ENCODE measurements at places on chromosomes 1 and 21. TPM values are rescaled to one million over a fixed set of nuclear protein-coding genes. Genes with fewer than 3 reads are reported as not detected.

ERI3 gene
- total RNA-seq: 63.2 TPM

FCAMR gene
- total RNA-seq: not detected

SEMA6C gene
- total RNA-seq: 4.0 TPM

CPT2 gene
- 27.7 TPM for total RNA-seq

IFNLR1 gene
- total RNA-seq: 4.7 TPM

DNASE2B gene
- not detected for total RNA-seq

GUCA2B gene
- total RNA-seq: not detected

AADACL4 gene
- not detected for total RNA-seq

COL24A1 gene
- 0.27 TPM for total RNA-seq

HSPG2 gene
- total RNA-seq: 75.7 TPM

TMEM200B gene
- 2.8 TPM for total RNA-seq

AVPR1B gene
- not detected for total RNA-seq

DNA sequence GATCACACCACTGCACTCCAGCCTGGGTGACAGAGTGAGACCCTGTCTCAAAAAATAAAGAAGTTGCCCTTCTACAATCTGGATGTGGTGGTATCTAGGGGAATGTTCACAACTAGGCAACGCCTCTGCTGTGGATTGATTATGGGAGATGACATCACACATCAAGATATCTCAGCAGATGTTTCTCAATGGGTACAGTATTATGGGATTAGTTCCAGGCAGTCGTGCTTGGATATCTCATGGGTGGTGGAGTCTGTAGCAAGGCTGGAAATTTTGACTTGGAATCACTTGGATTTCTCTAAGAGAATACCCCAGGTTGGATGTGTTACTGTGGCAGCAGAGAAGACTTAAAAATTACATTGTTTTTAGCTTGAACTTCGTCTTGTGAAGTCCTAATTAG is 7.7 kb downstream of the IFNAR2 start:
- DNase-seq: no peak

DNA sequence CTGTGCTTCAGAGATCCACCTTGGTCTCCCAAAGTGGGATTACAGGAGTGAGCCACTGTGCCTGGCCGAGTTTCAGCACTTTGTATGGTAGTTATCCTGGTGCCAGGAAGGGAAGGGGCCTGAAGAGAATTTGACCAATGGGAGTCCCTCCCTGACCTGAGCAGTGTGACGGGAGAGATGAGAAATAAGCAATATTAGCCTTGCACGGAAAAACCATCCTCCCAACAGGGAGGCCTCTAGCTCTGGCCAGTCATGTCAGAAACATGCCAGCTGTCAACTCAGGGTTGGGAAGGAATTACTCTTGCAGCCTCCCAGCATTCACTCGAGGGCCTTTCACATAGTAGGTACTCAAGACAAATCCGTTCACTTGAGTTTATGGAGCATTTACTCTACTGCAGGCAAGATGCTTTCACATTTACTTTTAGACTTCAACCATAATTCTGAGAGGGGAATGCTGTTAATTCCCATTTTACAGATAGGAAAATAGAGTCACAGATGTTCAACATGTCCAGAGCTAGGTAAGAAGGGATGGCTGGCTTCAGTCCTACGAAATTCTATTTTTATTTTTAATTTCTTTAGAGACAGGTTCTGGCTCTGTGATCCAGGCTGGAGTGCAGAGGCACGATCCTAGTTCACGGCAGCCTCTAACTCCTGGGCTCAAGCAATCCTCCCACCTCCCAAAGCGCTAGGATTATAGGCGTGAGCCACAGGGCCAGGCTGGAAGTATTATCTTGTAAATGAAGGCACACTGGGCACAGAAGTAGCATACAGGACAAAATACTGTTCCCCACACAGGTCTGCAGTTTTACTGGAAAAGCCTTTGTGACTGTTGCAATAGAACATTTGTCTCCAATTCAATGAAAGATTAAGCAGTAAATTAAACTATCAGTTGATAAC is 3.2 kb upstream of the ATP13A2 start:
- no peak for DNase-seq

DNA sequence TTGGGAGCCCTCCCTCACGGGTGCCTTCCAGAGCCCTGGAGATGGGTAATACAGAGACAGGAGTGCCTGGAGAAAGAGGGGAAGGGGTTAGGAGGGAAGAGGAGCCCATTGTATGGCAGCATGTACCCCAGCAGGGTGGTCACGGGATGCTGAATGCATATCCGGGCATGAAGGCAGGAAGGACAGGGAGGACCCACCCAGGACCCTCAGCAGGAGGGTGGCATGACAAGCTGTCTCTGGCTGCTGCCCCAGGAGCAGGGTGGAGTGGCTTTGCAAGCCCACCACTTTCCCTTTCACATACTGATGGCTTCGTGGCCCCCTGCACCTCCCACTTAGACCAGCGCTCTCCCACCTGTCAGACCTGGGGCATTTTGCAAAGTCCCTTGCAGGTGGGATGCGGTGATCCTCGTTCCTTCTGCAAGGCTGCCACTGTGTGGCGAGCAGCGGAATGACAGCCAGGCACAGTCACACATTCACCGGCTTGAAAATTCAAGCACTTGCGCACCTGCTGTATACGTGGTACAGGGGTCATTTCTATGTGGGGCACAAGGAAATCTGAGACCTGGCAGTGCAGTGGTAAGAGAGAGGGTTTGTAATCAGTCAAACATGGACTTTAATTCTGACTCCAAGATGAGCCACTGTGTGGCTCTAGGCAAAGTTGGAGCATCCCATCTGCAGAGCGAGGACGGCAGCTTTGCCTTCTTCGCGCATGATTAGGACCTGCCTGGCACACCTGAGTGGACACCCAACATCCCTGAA is 53.2 kb upstream of the TMEM51 start:
- peak; percentile 58 for DNase-seq

DNA sequence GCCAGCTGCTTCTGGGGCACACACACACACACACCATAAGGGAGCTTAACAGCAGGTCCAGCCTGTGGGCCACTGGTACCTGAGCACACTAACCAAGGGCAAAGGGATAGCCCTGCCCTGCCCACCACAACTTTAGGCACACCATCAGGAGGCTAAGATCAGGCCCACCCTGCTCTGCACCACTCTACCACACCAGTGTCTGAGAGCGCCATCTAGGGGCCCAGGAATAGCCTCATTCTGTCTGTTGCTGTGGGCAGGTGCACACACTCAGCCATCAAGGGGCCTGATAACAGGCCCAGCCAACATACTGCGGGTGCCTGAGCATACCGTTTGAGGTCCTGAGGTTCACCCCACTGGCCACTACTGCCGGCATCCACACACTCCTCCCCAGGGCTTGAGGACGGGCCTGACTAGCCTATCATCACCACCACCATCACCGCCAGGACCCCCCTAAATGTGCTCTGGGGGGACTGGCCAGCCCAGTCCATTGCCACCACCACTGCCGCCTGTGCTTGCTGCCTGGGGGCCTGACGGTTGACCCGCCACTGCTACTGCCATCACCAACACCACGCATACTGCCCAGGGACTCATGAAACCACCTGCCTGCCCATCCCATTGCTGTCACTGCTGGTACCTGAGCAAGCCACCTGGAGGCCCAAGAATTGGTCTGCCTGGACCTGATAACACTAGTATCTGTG is 31.3 kb downstream of the NSL1 start:
- no peak for DNase-seq

- no peak for DNase-seq
Observed at GRCh38 chr1:145750426-145750825, 31.1 kb downstream of the CD160 start.

GRCh38 chr1:177256153-177257075 is 85.7 kb downstream of the BRINP2 start:
- peak; percentile 36 for DNase-seq

GRCh38 chr21:44850208-44850800 is 23.2 kb downstream of the PTTG1IP start:
- no peak for DNase-seq

DNA sequence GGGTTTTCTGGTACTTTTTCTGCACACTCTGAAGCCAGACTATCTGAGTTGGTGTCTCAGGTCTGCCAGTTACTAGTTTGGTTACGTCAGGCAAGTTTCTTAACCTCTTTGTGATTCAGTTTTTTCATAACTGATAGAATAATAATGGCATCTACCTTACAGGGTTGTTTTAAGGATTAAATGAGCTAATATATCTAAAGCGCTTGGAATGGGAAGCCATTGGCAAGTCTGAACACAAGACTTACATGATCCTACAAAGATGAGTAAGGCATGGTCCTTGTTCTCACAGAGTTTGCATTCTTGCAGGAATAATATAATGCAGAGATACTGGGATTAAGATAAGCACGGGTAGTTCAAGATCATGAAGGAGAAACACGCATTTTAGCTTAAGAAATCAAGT is 9.2 kb upstream of the DENND2D start:
- DNase-seq: no peak

DNA sequence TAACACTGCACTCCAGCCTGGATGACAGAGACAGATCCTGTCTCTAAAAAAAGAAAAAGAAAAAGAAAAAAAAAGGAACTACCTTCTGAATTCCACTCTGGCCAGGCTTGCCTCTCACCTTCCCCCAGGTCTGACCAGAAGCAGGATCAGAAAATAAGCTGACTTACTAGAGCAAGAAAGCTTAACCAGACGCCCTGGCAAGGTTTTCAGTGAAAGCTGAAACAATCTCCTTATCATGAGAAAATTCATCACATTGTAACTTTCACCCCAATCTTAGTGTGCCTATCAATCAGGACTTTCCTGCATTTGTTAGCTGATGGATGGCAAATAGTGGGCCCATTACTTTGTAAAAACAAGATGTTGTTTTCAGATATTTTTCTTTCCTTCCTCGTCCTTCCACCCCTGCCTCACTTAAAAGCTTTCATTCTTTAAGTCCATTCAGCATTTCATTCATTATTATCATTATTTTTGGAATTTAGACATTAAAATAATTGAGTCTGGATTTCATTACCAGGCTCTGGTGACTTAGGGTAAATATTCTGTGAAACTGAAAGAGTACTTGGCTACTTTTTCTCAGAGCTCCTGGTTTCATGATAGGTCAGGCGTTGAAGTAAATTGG is 96.5 kb upstream of the CD34 start:
- DNase-seq: no peak

DNA sequence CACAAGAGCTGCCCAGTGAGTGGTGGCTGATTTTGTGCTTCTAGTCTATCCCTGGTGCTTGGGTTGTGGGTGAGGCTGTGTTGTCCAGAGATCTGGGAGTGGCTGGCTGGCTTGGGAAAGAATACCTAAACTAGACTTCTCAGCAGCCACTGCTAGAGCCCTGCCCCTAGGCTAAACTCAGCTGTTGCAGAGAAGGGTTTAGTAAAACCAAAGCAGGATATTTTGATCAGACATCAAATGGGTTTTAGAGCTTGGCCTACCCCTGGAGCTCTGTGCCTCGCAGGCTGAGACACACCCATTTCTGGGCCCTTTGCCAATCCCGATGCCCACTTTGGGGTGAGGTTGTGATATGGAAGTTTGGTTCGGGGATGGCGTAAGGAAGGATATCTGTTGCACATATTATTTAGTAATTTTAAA is 88.5 kb downstream of the UCK2 start:
- DNase-seq: no peak

GRCh38 chr1:198771563-198772153 is 132.8 kb downstream of the PTPRC start:
- DNase-seq: no peak

DNA sequence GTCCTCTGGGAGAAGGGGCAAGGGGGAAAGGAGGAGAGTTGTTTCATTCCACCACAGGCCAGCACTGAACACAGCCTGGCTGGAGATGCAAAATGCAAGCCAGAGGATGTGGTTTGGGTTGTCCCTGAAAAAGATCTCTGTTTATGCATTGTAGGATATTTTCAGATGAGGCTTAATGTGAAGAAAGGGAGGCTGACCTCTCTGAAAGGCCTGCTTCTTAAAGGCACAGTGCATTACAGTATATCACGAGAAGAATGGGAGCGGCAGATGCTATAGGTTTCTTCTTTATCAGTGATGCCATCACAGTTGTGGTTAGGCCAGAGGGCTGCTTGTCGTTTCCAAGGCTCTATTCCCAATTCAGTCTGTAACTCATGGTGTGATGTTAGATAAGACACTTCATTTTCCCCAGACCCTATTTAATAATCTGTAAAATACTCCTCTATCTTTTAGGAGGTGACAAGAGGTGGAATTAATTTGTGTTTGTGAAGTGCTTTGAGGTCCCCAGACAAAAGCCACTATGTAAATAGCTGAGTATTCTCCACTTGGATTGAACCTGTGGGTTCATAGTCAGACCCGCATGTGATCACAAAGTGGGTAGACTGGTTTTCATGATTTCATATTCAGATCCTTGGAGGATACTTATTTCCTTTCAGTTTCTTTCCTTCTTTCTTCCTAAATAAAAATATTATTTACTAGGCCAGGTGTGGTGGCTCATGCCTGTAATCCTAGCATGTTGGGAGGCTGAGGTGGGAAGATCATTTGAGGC is 76.5 kb upstream of the WDR26 start:
- no peak for DNase-seq

DNA sequence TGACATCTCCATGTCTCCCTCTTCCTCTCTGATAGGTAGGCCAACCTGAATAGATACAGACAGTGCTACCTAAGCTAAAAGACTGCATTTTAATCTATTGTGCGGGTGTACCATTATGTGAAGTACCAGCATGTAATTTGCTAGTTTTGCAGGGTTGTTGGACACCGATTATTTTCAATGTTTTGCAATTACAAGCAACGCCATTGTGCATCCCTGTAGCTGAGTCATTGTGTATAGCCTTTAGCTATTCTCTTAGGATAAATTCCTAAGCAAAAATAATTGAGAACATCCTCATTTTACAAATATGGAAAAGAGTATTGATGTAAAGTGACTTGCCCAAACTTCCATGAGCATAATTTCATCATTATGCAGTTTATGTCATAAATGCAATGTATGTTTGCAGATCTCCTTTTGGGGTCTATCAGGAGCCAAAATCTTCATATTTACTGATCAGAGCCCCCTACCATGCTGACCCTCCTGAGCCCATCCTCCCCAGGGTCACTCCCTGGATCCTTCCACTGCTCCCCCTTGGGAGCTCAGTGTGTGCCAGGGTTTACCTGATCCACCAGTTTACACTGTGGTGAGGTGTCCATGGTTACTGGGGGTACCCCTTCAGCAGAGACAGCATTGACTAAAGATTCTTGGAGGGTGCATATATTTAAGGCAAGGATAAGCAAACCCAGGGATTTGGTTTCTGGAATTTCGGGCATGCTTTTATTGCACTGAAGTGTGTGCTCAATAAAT is 80.6 kb downstream of the CCDC185 start:
- no peak for DNase-seq

GRCh38 chr1:74673351-74674111 is at the start of gene ERICH3:
TSS of gene ERICH3 (minus strand) at chr1:74673792. CDS start at chr1:74673519, 273 bp downstream.
- DNase-seq: peak; percentile 8

All from thyroid gland (tissue), 4 donors.